ENCODE measurements at places on chromosomes 6 and 20.

DNA sequence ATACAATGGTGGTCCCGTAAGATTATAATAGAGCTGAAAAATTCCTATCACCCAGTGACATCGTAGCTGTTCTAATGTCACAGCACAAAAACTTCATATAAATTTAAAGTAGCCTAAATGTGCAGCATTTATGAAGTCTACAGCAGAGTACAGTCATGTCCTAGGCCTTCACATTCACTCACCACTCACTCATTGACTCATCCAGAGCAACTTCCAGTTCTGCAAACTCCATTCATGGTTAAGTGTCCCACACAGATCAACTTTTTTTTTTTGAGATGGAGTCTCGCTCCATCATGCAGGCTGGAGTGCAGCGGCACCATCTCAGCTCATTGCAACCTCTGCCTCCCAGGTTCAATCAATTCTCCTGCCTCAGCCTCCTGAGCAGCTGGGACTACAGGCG lies 20.9 kb upstream of the KCNG1 start:
- DNase-seq, result no peak

DNA sequence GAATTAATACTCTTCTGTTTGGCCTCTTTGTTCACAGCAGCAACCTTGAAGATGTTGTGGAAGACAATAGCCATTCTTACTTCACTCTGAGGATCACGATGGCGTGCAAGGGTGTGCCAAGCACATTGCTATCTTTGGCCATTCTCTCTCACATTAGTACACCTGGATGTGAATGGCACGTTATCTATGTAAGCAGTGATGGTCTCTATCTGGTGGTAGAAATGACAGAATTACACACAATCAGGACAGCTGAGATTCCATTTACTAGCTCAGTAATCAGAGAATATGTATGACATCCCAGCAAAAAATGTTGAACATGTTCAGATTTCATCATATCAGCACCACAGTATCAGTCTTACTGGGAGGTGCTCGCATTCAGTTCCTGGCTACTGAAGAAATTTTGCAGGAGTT lies 116.2 kb downstream of the LCA5 start:
- no peak for DNase-seq

DNA sequence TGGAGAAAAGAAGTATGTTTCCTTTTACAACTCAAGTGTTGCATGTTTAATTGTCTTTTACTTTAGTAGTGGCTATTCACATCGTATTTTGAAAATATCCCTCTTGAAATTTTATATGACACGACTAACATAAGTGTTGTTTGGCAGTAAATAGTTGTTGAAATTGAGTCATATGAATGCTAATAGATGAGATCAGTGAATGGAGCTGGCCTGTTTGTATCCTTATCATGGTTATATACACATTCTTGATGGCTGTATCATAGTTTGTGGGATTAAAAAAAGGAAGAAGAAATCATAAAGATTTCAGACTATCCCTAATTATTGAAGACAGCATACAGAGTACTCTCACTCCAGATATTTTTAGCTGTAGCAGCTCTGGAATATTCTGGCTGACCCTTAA lies 8.2 kb upstream of the RAE1 start:
- no peak for DNase-seq

GRCh38 chr20:16459019-16459700 lies 114.1 kb downstream of the KIF16B start:
- DNase-seq, result no peak

DNA sequence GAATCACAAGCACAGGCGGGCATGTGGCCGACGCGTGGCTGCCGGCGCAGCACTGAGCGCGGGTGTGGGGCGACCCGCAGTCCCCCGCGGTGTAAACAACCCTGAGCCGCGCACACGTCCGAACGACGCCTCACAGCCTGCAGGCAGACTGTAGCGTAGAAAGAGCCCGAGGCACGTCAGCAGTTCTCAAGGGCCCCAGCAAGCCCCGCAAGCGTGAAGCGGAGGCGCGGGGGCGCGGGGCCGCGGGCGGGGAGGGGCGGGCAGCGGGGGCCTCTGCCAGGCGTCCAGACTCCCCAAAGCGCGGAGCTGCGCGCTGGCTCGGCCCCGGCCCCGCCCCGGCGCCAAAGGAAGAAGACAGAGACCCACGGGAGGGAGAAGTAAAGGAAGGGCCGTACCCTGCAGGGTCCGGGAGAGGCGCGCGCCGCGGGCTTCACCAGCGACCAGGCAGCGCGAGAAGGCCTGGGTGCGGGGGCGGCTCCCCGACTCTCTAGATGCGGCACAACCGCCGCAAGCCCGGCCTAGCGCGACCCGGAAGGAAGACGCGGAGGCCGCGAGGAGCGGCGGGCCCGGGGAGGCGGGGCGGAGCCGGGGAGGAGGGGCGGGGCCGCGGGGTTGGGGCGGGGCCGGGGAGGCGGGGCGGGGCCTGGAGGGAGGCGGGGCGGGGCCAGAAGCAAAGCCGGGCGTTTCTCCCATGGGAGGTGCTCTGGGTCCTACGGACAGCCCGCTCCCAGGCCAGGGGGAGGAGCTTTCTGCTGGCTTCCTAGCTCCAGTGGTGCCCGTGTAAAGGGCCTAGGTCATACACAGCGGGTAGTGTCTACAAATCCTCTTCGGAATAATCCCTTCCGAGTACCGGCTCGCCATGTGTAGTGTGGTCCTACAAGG lies at the start of gene FBXL4:
TSS of gene FBXL4 (minus strand) at position 536 of the 882 bp plus-strand sequence. CDS start 20,958 bp downstream, outside the sequence.
- DNase-seq, result peak; percentile 81

GRCh38 chr20:57425150-57426013 lies 34.2 kb downstream of the RBM38 start:
- no peak for DNase-seq

DNA sequence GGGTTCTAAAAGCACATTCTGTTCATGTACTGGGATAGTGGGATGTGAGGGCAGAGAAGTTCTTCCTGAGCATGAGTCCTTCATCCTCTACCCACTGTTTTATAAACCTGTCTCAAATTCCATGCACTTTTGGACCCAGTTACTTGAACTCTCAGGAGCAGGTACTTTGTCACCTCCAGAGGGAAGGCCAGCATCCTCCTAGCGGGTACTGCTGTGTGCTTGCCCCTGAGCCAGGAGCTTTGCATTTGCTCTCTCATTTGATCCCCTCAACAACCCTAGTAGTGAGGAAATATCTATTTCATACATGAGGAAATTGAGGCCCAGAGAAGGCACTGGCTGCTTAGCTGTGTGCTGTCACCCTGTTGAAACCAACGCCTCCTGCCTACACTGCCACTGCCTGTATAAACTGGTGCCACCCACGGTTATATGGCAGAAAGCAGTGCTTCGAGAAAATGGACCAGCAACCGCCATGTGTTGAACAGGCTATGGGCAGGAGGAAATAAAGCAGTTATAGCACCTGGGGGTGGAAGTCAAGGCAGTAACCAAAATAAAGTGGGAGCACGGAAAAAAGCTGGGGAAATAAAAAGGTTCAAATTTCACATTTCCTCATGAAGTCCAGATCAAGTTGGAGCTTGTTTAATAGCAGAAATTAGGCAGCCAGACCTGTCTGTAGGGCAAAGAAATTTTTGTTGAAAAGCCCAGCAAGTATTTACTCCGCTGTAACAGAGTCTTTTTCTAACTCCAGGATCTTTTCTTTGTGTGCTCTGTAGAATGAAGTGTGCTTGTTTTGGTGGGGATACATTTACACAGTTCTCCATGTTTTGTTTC lies 38.0 kb downstream of the KLHL31 start:
- no peak for DNase-seq

DNA sequence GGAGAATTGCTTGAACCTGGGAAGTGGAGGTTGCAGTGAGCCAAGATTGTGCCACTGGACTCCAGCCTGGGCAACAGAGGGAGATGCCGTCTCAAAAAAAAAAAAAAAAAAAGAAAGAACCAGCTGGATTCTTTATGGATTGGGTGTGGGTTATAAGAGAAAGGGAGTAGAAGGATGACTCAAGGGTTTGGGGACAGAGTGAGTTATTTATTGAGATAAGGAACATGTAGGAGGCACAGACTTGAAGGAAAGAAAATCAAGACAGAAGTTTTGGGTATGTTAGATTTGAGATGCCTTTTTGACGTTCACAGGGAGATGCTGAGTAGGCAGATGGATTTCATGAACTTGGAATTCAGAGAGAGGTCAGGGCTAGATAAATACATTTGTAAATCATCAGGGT lies 47.6 kb downstream of the KIZ start:
- no peak for DNase-seq

- no peak for DNase-seq
Measured at GRCh38 chr6:156029286-156029985, 573.8 kb upstream of the NOX3 start.

GRCh38 chr6:137693711-137694110 lies 173.3 kb upstream of the TNFAIP3 start:
- DNase-seq, result no peak

DNA sequence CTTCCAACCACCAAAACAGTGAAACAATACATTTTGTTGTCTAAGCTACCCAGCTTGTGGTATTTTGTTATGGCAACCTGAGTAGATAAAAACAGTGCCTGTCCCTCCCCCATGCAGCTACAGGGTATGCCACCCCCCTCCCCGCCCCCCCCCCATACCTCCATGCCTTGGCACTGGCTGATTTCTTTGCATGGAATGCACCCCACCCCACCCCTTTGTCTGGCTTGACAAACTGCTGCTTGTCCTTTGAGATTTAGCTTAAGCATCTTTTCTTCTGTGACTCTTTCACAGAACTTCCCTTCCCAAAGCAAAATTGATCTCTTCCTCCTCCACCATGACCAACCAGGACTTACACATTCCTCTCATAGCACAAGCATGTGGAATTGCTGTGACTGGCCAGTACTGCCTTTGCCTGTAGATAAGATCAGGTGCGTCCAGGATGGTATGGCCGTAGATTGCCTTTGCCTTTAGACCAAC lies 64.6 kb upstream of the ADGRF1 start:
- no peak for DNase-seq

DNA sequence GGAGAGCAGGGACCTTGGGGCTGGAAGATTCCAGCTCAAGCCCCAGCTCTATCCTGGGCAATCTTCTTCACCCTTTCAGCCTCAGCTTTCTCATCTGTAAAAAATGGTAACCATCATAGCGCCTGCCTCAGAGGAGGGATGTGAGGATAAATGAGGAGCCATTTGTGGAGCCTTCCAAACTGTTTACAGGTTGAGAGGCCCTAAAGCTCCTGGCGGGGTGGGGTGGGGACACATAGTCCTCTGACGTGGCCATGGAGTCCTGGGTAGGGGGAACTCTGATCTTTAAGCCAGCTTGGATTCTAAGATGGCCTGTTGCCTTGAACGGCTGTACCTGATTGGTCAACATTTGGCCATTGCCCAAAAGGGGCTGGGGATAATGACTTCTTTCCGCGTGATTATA lies 111.1 kb downstream of the TOX2 start:
- no peak for DNase-seq

GRCh38 chr6:140208286-140208685 lies 833.8 kb upstream of the CITED2 start:
- no peak for DNase-seq

GRCh38 chr6:125974214-125974866 lies 12.0 kb upstream of the TRMT11 start:
- peak; percentile 67 for DNase-seq

DNA sequence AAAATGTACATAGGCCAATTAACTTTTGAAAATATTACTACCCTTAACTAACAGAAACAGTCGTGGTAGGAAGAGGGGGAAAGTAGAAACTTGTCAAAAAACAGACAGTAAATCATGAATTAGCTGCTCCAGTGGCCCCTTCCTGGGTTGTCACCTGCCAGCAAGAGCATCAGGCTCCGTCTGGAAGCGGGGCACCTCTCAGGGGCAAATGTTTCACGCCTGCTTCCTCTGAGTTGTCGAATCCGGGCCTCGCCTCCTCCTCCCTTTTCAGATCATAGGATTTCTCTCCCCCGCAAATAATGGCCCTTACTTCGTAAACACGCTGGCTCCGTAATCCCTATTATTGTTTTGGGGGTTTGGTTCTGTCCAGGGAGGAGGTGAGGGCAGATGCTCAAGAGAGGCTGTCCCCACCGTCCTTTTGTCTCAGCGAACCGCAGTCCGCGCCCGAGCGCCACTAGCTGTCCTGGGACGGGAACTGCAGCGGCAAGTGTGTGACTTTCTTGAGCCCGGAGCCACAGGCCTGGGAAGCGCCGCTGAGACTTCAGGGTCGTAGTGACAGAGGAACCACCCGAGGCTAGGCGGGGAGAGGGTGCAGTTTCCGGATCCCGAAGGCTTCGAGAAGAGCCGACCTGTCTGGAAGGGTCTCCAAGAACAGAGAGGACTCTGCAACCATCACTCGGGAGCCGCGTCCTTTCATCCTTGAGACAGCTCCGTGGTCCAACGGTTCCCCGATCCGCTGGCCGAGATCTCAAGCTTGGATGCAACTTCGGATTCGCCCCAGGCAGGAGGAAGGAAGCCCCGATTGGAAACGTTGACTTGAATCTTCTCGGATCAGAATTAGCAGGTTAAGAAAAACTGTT lies 214.5 kb upstream of the ZNF184 start:
- DNase-seq, result peak; percentile 83

DNA sequence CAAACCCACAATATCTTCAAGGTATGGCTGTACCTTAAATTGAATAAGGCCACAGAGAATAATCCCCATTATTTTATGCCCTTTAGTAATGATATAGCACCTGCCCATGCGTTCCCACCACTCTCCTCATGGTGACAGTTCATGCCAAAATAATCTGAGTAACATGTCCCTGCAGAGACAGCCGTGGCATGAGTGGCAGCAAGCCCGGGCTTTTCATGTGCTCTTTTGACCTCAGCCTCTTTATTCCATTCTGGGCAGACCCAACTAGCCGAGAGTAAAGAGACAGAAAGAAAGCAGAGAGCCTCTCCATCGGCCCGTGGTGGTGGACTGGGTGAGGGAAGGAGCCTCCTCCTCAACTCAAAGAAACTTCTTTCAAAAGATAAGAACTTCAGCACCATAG lies 19.9 kb upstream of the POPDC3 start:
- no peak for DNase-seq

GRCh38 chr6:129312880-129313279 lies 397.1 kb downstream of the ARHGAP18 start:
- DNase-seq, result no peak

DNA sequence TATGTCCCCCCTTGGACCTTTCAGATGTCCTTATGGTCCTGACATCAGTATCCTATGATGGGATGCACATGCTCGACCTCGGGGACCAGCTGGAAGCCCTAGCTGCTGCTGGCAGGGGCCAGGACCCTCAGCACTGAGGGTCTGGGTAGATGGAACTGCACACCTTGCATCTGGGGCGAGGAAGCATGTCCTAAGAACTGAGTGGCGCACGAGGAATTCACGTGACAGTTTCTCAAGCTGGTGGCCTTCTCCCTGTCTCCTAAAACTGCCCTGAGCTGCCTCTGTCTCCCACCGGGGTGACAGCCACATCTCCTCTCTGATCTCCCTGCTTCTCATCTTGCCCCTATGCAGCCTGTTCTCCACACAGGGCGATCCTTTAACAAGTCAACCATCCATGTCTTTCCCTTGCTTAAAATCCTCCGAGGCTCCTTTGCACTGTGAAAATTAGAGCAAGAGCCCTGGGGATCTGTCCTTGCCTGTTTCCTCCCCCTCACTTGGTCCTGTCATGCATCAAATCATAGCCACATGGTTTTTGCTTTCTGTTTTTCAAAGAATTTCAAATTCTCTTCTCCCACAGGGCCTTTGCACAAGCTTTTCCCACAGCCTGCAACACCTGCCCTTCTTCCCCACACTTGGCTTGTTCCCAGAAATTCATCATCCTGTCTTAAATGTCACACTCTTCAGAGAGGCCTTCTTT lies 107.7 kb downstream of the CDH26 start:
- DNase-seq, result no peak

All from CD4-positive, alpha-beta T cell treated with Interleukin-17A for 1 hour (primary cell).